ENCODE measurements at places on chromosomes 6 and 20.

DNA sequence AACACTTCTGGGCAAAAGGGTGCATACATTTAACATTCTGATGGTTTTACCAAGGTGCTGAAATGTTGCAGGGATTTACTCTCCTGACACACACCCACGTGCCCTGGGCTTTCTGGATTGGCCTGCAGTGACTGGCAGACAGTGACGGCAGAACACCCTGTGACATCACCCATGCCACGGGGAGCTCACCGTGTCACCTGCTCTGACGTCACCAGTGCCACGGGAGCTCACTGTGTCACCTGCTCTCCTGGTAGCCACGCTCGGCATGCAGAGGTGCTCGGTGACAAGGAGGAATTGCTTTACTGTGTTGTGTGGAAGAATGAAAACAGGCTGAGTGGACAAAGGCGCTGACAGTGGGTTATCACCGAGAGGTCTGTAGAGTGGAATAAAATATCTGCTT is 99.3 kb downstream of the RAMACL start:
- DNase-seq: no peak

DNA sequence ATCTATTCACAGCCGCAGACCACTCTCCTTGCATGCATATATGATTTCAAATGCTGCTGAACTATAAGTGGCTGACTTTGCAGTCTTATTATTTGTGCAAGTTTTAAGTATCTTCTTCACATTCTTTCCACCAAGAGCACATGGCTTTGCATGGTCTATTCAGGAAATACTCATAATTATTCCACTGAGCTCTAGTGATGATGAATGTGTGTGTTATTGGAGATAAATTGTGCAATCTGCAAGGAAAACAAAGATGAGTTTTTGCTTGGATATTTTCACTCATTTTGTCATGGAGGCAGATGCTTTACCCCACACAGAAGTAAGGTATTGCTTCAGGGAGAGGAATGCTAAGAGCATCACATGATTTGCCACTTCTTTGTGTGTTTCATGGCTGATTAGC is 764.6 kb downstream of the TBC1D32 start:
- no peak for DNase-seq

DNA sequence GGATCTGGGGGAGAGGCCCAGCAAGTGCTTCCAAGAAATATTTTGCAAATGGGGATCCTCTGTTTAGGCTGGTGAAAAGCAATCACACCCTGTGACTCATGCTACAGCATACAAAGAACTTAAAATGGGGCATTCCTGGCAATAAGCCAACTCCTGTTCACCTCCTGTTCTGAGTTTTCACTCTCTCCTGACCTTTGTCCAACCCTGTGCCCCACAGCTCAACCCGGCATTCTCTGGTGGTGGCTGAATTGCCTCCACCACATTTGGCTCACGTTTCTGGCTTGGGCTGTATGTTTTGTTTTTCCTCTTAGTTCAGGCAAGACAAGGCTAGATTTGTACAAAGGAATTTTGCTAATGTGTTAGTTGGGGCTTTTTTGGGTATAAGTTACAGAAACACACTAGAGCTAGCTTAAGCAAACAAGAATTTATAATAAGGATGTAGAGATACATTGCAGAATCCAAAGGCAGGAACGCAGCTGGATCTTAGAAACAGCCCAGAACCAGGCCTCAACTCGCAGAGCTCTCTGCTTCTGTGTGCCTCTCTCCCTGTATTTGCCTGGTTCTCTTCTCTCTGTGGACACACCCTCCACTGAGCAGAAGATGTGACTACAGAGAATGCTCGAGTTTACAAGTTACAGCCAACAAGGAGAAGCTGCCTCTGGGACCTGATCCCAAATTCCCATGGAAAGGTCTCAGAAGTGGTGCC is 9.4 kb downstream of the ABCC10 start:
- no peak for DNase-seq

- no peak for DNase-seq
Observed at GRCh38 chr6:26250698-26251044, 114.3 kb upstream of the BTN3A2 start.

- DNase-seq: no peak
Observed at GRCh38 chr6:21984561-21984960, 312.3 kb downstream of the PRL start.

DNA sequence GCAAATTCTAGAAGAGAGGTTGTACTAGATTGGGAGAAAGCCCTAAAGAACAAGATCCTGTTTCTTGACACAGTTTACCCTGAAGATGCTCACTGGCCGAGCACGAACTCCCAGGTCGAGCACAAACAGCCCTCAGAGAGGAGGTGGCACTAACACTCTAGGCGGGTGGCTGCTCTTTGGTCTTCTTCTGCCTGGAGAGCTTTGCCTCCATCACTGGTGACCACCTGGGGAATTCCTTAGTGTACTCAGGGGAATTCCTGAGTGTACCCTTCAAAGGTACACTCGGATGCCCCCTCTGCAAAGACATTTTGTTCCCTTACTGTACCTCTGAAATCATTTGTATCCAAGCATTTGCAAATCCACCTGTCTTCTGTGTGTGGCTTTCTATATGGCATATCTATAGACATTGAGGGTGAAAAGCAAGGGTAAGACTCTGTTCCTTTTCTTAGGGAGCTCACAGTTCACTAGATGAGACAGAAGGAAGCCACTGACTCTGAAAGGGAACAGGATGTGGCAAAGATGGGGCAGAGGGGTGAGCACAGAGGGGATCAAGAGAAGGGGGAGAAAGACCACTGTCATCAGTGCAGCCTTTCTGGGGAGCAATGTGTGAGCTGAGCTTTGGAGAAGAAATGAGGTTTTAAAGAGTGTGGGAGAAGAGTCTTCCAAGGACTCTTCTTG is 169.8 kb upstream of the PROKR2 start:
- DNase-seq: no peak

- no peak for DNase-seq
Observed at GRCh38 chr6:12522347-12522746, 194.2 kb upstream of the PHACTR1 start.

GRCh38 chr6:122787721-122788120 is 1.3 kb upstream of the SMPDL3A start:
- no peak for DNase-seq

DNA sequence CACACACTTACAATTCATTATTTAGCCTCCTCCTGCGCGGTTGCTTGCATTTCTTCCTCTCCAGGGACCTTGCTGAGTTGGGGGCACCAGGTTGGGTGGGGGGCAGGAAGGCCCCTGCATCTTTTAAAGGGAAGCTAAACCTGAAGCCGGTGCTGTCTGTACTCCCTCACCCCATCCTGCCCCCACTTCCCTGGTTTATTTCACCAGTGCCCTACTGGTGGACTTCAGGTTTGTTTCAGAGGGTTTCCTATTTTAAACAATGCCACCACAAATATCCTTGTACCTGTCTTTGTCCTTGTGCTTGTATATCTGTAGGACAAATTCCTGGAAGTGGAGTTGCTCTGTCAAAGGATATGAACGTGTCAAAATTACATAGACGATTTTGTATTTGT is 21.0 kb downstream of the PTK7 start:
- DNase-seq: no peak

DNA sequence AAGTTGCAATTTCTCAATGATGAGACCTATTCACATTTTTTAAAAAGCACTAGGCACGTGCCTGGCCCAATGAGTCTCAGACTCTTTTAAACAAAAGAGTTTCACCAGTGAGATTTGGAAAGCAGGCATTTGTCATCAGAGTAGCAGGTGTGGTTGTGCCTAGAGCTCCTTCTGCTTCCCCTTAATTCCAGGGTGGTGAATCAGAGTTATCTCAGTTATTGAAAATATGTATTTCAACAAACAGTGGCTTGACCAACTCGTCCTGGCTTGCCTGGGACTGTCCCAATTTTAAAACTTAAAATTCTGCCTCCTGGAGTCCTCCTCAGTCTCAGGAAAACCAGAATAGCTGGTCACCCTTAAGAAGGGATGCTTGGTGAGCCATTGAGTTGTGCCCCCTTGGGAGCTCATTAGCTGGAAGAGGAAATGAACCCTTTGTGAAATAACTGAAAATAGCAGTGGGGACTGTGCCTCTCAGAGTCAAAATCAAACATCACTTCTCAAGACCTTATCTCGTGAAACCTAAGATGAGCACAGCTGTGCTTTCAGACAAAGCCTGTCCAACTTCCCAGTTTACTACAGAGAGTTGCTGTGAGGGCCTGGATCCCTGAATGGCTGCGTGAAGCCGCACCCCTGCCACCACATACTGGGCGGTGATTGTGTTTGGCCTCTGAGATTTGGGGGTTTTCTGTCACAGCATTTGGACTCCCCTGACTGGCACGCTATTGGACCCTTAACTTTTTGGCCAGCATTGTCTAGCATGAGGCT is 116.3 kb downstream of the ANKRD60 start:
- DNase-seq: no peak

DNA sequence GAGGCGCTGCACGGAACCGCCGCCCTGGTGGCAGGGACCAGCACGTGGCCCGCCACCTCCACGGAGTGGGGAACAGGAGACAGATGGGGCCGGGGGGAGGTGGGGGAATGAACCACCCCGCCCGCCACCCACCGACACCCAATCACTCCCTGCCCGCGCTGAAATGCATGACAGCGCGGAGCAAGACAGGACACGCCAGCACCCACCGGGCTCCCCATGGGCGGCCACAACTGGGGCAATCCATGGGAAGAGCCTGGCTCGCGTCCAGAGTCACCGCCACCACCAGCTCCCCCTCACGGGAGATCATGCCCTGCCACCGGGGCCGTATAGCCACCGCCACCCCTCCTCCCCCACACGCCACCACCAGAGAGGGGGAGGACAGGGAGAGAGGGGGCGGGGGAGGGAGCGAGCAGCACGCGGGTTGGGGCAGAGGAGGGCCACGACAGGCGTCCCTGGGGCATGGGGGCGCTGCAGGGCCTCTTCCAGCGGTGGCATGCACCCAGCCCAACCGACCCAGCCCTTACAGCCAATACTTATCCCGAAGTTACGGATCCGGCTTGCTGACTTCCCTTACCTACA is 744.3 kb upstream of the DEFB115 start:
- no peak for DNase-seq

GRCh38 chr20:35398660-35399144 is 13.1 kb downstream of the UQCC1 start:
- DNase-seq: no peak

- peak; percentile 99 for DNase-seq
Observed at GRCh38 chr6:32971581-32972352, 3.4 kb downstream of the BRD2 start.

- no peak for DNase-seq
Observed at GRCh38 chr6:652865-653264, 4.0 kb downstream of the HUS1B start.

DNA sequence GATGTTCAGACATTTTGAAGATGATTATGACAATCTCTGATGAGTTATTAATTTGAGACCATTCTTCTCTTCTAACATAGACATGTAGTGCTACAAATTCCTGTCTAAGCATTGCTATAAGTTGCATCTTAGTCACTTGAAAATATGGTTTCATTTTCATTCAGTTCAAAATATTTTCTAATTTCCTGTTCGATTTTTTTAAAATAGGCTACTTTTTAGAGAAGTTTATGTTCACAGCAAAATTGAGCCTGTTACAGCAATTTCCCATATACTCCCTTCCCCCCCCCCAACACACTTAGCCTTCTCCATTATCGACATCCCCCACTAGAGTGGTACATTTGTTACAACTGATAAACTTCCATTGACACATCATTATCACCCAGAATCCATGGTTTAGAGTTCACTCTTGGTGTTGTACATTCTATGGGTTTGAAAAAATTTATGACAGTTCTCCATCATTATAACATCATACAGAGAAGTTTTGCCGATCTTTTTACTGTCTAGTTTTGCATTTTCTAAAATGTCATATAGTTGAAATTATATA is 31.2 kb downstream of the PLAGL1 start:
- DNase-seq: no peak

- DNase-seq: no peak
Observed at GRCh38 chr6:108959972-108960582, 111.9 kb downstream of the ARMC2 start.

- no peak for DNase-seq
Observed at GRCh38 chr6:31470801-31471200, 27.1 kb upstream of the MICB start.

DNA sequence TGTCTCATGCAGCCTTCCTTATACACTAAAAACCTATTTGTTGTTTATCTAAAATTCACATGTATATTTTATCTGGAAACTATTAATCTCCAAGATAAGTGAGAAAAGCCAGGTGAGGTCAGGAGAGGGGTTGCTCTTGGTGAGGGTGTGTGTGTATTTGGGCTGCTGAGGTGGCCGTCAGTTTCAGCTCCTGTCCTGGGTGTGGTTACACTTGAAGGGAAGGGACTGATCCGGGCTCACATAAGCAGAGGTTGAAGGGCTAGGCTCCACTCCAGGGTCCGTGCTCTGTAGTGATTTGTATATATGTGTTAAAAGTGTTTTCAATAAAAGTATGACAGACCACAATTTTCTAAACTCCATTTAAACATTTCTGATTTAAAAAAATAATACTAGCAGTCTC is 13.5 kb upstream of the SNAI1 start:
- no peak for DNase-seq

DNA sequence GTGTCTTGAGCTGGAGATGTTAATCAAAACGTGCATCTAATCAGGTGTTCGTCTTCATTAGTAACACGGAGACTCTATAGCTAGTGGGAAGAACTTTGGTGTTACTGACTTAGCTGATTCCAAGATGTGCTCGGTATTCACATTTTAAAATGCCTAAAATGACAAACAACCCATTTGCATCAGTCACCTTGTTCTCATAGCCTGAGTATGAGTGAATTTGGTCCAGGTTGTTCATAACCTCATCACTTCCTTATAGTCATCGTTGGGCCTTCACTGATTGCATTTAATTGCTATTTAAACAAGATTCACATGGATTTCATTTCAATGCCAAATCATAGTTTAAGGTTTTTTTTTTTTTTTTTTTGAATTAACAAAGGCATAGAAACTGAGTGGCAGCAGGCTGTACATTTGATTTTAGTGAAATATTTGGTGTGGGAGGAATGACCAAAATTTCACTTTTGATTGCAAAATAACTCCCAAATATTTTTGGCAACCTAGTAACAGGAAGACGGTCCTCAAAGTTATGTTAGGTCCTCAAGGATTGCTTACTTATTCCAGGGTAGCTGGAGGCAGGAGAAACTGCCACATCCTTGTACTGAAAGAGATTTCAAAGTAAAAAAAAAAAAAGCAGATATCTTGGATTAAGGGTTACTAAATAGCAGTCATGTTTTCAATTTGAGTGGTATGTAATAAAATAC is 104.7 kb downstream of the JARID2 start:
- DNase-seq: no peak

DNA sequence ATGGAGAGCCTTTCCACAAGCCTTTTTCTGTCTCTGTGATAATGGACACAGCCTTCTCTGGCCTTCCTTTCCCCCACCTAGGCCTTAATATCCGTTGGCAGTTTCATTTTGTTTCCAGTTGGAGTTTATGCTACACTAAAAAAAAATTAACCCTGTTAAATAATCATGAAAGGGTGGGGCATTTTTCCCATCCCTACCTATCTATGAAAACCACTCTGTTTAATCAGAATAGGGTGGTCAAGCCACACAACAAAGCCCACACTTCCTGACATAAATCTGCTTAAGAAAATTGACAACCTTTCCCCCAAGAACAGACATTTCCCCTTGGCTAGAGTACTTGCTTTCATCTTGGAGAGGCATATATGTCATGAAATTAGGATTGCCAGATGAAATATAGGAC is 14.2 kb downstream of the TXLNB start:
- DNase-seq: no peak

GRCh38 chr20:60239956-60240355 is 281.7 kb downstream of the CDH26 start:
- DNase-seq: no peak

Measured in SHP77 (cell line).